Heart right ventricle (tissue), 16 donors: ENCODE measurements at places on chromosomes 1 and 21. TPM values are rescaled to one million over a fixed set of nuclear protein-coding genes. Genes with fewer than 3 reads are reported as not detected.
A peak's percentile ranks its signal among the peaks of the same experiment; 100 is the strongest.

DNA sequence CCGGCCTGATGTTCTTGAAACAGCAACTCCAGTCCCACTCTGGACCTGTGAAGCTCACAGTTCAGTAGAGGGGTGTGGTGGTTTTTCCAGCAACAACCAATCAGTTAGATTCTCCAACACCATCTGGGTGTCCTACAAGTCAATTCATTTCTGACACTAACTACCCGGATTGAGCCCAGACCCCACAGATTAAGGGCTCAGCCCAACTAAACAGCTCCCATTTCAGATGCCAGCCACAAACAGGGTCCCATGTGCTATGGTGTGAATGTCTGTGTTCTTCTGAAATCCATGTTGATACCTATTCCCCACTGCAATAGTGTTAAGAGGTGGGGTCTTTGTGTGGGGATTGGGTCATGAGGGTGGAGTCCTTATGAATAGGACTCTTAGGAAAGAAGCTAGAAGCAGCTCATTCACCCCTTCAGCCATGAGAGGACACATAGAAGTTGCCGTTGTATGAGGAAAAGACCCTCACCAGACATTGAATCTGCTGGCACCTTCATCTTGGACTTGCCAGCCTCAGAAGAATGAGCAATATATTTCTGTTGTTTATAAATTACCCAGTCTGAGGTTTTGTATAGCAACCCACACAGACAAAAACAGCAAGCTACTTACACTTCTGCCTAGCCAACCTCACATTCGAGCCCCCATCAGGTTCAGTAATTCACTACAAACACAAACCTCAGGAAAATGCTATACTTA, 53.6 kb downstream of the IRF2BP2 start:
- H3K36me3 ChIP-seq, result no peaks in the 10 kb centered on the region
- DNase-seq, result no peak
- H3K27ac ChIP-seq, result no peak overlapping the region
- H3K4me3 ChIP-seq, result no peak overlapping the region
- H3K4me1 ChIP-seq, result peaks cover 15% of the 10 kb centered on the region
- no peaks in the 10 kb centered on the region for H3K27me3 ChIP-seq

KRTAP19-1 gene
- not detected for polyA plus RNA-seq

- DNase-seq, result peak; percentile 44
- peak overlapping the region; percentile 52 for H3K27ac ChIP-seq
- H3K4me3 ChIP-seq, result peak overlapping the region; percentile 48
- peaks cover 6% of the 10 kb centered on the region for H3K27me3 ChIP-seq
Observed at GRCh38 chr1:16979475-16980327, 719 bp downstream of the MFAP2 start.

GRCh38 chr1:210098356-210098755, 134.2 kb upstream of the SERTAD4 start:
- no peak overlapping the region for H3K4me3 ChIP-seq
- no peaks in the 10 kb centered on the region for H3K36me3 ChIP-seq
- H3K4me1 ChIP-seq, result no peaks in the 10 kb centered on the region
- no peak overlapping the region for H3K27ac ChIP-seq
- no peaks in the 10 kb centered on the region for H3K27me3 ChIP-seq

GRCh38 chr1:235067396-235068157, 61.1 kb downstream of the TOMM20 start:
- peak overlapping the region; percentile 28 for H3K27ac ChIP-seq
- H3K27me3 ChIP-seq, result no peaks in the 10 kb centered on the region

- H3K27me3 ChIP-seq, result no peaks in the 10 kb centered on the region
- H3K4me1 ChIP-seq, result no peaks in the 10 kb centered on the region
- no peaks in the 10 kb centered on the region for H3K36me3 ChIP-seq
- no peak overlapping the region for H3K4me3 ChIP-seq
- DNase-seq, result no peak
Observed at GRCh38 chr1:234481771-234482170, 2.8 kb upstream of the TARBP1 start.

LMX1A gene
- not detected for polyA plus RNA-seq

DNA sequence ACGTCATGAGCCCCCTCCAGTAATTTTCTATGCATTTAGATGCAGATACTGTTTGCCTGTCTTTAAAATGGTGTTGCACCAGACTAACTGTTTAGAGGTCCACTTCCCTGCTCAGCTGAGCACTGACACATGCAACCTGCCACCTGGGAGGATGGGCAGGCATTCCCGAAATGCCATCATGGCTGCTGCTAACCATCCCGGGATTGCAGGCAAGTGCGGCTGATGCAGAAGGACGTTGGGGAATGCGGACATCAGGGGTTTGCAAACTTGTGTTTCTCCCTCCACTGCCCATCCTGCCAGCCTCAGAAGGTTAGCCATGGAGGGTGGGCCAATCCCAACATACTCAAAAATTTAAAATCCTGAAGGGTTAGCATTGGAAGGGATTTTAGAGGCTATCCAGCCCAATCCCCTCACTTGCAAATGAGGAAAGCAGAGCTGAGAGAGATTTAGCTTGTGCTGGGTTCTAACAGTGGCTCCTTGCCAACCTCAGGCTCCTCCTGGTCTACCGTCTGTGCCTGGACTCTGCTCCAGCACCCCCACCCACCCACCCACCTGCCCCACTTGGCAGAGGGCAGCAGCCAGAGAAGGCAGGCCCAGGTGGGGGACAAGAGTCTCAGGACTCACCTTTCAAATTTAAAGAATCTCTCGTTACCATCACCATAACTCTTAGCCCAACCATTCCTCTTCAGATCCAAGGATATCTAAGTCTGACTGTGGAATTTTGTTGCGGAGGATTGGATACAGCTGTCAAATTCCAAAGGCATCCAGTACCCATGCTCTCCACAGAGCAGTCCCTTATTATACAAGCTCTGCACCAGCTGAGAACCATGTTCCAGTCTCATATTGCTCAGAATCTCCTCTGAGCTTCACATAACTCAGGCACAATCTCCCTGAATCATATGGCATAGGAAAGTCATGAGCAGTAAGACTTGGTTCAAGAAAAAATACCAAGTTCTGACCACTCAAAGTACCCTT, 34.2 kb downstream of the HIVEP3 start:
- peaks cover 37% of the 10 kb centered on the region for H3K4me1 ChIP-seq
- H3K4me3 ChIP-seq, result no peak overlapping the region
- H3K36me3 ChIP-seq, result no peaks in the 10 kb centered on the region
- DNase-seq, result no peak
- H3K27ac ChIP-seq, result no peak overlapping the region
